Effector memory CD4-positive, alpha-beta T cell (primary cell): ENCODE measurements at places on chromosomes 7 and 10.

- DNase-seq: no peak
Observed at GRCh38 chr10:126948355-126949160, 43.3 kb downstream of the DOCK1 start.

DNA sequence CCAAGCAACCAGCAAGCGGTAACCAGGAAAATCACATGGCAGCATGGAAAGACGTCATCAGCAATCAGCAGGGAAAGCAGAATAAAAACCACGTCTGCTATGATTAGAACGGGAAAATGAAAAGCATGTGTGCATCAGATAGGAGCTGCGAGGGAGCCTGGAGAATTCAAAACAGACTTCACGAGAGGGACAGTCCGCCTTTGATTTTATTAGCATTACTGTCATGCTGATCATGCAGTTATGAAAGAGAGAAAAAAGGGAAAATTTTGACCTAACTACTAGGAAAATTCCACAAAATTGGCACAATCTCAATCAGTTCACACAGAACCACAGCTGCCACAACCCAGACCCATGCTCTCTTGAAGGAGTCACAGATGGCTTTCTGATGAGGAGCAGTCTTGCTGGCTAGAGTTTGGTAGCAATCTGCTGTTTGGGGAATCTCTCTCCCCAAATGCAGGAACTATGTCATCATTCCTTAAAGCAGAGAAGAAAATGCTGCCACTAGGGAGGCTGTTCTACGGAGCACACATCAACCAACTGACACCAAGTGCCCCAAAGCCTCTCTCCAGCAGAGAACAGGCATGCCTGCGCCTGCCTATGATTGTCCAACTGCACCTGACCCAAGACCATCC, 295.9 kb downstream of the TNS3 start:
- DNase-seq: no peak

DNA sequence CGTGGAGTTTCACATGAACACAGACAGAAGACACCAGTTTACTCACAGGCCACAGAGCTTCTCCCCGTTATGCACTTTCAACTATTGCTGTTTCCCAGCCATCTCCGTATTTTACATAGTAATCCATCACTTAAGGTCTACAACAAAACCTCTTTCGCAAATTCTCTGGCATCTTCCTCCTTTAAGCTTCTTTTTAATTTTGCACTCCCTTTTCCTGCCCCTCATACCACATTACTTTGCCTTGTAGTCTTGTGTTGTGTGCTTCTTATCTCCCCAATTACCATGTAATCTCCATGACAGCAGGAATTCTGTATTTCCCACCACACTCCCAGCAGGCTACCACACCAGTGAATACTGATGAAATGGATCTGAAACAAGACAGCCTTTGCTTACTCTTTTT, 87.3 kb downstream of the ODAD2 start:
- no peak for DNase-seq

DNA sequence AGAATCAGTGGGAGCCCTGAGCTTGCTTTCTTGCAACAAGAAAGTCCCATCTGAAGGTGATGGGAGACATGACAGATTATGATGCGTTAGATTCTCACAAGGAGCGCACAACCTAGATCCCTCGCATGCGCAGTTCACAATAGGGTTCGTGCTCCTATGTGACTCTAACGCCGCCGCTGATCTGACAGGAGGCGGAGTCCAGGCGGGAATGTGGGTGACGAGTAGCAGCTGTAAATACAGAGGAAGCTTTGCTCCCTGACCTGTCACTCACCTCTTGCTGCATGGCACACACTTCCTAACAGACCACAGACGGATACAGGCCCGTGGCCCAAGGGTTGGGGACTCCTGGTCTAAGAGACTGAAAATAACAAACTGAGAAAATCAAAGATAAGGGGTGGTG, 1163.4 kb upstream of the AUTS2 start:
- no peak for DNase-seq

GRCh38 chr7:91080351-91080750, 183.9 kb upstream of the FZD1 start:
- no peak for DNase-seq
